SJCRH30 (cell line): ENCODE measurements at places on chromosomes 12 and 14. TPM values are rescaled to one million over a fixed set of nuclear protein-coding genes. Genes with fewer than 3 reads are reported as not detected.

Gene CPSF6
- 92.9 and 123 TPM in 2 replicates for total RNA-seq

Gene CLEC4C
- not detected in 2 replicates for total RNA-seq

Gene LRTM2
- total RNA-seq = not detected in 2 replicates

Gene MUCL1
- total RNA-seq = not detected in 2 replicates

Gene NDUFA9
- 103 and 125 TPM in 2 replicates for total RNA-seq

Gene PDE3A
- total RNA-seq = 3.5 and 4.0 TPM in 2 replicates

Gene FOXN4
- total RNA-seq = not detected in 2 replicates

Gene POTEG
- not detected in 2 replicates for total RNA-seq

Gene SDSL
- total RNA-seq = 1.5 and 1.9 TPM in 2 replicates

Gene TNS2
- 13.3 and 16.1 TPM in 2 replicates for total RNA-seq

Gene TUNAR
- total RNA-seq = not detected in 2 replicates

Gene CLEC4A
- total RNA-seq = 0.10 and 0.36 TPM in 2 replicates

Gene PTGER2
- 0.36 and 0.43 TPM in 2 replicates for total RNA-seq

Gene KRT85
- total RNA-seq = not detected in 2 replicates

Gene TMEM30B
- total RNA-seq = 6.2 and 7.4 TPM in 2 replicates

Gene CLEC1A
- total RNA-seq = not detected in 2 replicates

Gene FAM181A
- total RNA-seq = not detected in 2 replicates

Gene CMA1
- not detected in 2 replicates for total RNA-seq

Gene MPHOSPH9
- total RNA-seq = 68.7 and 78.2 TPM in 2 replicates

Gene SMOC1
- total RNA-seq = 12.8 and 15.6 TPM in 2 replicates

Gene MIP
- total RNA-seq = not detected in 2 replicates

Gene RAD9B
- 1.1 and 2.7 TPM in 2 replicates for total RNA-seq

Gene CLEC2A
- total RNA-seq = not detected in 2 replicates

Gene NPFF
- total RNA-seq = 0.43 TPM in 1 of 2 replicates, not detected in the other

Gene SYT1
- total RNA-seq = 4.9 and 6.8 TPM in 2 replicates

Gene CHST11
- total RNA-seq = 31.8 and 37.0 TPM in 2 replicates
